ENCODE measurements at places on chromosomes 12 and 14.

DNA sequence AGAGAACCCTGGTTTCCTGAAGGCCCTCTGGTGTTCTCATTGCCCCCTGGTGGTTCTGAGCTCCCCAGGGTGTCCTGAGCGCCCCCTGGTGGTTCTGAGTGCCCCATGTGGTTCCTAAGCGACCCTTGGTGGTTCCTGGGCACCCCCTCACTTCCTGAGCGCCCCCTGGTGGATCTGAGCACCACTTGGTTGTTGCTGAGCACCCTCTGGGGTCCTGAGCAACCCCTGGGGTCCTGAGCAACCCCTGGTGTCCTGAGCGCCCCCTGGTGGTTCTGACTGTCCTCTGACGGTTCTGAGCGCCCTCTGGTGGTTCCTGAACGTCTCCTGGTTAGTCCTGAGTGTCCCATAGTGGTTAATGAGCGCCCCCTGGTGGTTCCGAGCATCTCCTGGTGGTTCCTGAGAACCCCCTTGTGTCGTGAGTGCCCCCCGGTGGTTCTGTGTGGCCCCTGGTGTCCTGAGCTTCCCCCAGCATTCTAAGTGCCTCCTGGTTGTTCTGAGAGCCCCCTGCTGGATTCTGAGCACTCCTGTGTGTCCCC is 568.3 kb downstream of the TMEM121 start:
- H3K27me3 ChIP-seq, result no peaks in the 10 kb centered on the region
- H3K27ac ChIP-seq, result no peak overlapping the region
- no peaks in the 10 kb centered on the region for H3K4me1 ChIP-seq
- DNase-seq, result no peak
- no peaks in the 10 kb centered on the region for H3K36me3 ChIP-seq
- H3K4me3 ChIP-seq, result no peak overlapping the region

GRCh38 chr12:1919763-1920162 is 1.3 kb upstream of the CACNA2D4 start:
- no peak for DNase-seq
- peaks cover 11% of the 10 kb centered on the region for H3K4me1 ChIP-seq
- H3K4me3 ChIP-seq, result no peak overlapping the region
- no peaks in the 10 kb centered on the region for H3K27me3 ChIP-seq

DNA sequence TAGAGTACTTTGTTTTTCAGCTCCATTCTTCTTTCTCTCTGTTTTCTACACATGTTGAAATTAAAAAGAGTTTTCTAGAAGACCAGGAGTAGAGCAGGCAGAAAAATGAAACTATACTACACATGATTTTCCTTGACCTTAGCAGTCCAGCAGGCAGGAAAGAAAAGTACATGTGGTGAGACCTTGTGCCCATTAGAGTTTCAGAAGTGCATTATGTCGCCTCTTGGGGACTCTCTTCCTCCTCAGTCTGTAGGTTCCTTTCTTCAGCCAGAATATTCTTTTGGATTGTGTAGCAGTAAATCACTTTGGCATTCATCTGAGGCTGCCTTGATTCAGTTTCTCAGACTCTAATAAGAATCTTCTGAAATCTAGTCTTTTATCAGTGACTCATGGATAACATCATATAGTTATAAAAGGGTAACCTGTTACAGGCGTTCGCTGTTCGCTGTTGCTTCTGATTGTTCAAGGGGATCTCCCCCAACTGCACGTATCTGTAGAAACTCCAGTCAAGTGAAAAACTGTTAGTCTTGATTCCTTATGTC is 161.8 kb downstream of the ANO4 start:
- no peaks in the 10 kb centered on the region for H3K4me1 ChIP-seq
- no peak for DNase-seq
- no peak overlapping the region for H3K4me3 ChIP-seq
- H3K36me3 ChIP-seq, result no peaks in the 10 kb centered on the region

GRCh38 chr12:10030446-10030845 is at the start of gene CLEC9A:
CLEC9A (plus strand) TSS chr12:10030682; CDS start chr12:10052688, 22,006 bp downstream.
- no peak for DNase-seq
- no peak within 1 kb of the TSS for H3K4me3 ChIP-seq
- no peaks in the 10 kb centered on the region for H3K36me3 ChIP-seq
- no peak within 1 kb of the TSS for H3K27ac ChIP-seq
- no peaks in the 10 kb centered on the region for H3K27me3 ChIP-seq

DNA sequence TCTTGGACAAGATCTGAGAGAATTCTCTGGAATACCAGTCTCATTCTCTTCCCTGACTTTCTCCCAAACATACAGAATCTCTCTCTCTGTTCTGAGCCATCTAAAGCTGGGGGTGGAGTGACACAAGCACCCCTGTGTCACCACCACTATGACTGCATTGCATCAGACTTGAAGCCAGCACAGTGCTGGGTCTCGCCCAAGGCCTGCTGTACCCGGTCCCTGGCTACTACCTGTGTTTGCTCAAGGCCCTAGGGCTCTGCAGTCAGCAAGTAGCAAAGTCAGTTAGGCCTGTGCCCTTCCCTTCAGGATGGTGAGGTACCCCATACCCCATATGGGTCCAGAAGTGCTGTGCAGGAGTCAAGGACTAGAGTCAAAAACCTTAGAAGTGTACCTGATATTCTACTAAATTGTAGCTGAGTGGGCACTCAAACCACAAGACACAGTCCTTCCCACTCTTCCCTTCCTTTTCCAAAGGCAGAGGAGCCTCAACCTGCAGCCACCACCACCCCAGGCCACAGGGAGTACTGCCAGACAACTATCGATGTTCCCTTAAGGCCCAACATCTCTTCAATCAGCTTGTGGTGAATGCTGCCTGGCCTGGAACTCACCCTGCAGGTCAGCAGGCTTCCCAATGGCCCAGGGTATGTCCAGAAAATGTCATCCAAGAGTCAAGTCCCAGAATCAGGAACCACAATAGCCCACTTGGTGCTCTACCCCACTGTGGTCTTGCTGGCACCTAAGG is 21.2 kb upstream of the RDH16 start:
- no peak overlapping the region for H3K4me3 ChIP-seq
- H3K36me3 ChIP-seq, result no peaks in the 10 kb centered on the region
- no peak for DNase-seq
- H3K27me3 ChIP-seq, result no peaks in the 10 kb centered on the region
- no peaks in the 10 kb centered on the region for H3K4me1 ChIP-seq

GRCh38 chr14:50855558-50855957 is 16.3 kb upstream of the ABHD12B start:
- no peak overlapping the region for H3K27ac ChIP-seq
- no peak overlapping the region for H3K4me3 ChIP-seq
- H3K4me1 ChIP-seq, result peaks cover 7% of the 10 kb centered on the region
- no peaks in the 10 kb centered on the region for H3K36me3 ChIP-seq
- no peak for DNase-seq

GRCh38 chr12:50599366-50600095 is 94.7 kb downstream of the DIP2B start:
- no peaks in the 10 kb centered on the region for H3K36me3 ChIP-seq
- peaks cover 7% of the 10 kb centered on the region for H3K4me1 ChIP-seq
- no peak for DNase-seq
- H3K27ac ChIP-seq, result no peak overlapping the region
- H3K27me3 ChIP-seq, result no peaks in the 10 kb centered on the region

All from naive thymus-derived CD4-positive, alpha-beta T cell (primary cell).